ENCODE measurements at places on chromosomes 5 and 9. TPM values are rescaled to one million over a fixed set of nuclear protein-coding genes. Genes with fewer than 3 reads are reported as not detected.

DNA sequence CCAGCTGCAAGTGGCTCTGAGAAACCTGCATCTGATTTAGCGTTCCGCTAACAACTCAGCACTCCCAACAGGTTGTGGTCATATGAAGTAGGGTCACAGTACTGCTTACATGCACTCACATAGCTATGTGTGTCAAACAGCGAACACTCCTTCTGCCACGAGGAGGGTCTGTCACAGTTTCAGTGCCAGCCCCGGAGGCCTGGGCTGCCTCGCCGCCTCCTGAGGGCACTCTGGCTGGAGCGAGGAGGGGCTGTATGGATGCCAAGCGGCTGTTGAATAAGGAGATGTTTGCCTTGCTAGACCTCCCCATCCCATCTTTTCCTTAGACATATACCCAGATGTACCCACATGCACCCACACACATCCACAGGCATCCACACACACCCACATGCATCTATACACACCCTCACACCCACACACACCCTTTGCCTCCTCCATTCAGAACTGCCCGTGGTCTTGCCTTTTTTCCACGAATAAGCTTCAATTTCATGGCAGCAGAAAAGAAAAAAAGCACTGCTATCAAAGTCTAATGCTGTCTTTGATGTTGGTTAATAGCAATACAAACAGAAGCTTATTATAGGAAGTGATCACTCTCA is 95.7 kb downstream of the HSD17B3 start:
- no peak for DNase-seq

DNA sequence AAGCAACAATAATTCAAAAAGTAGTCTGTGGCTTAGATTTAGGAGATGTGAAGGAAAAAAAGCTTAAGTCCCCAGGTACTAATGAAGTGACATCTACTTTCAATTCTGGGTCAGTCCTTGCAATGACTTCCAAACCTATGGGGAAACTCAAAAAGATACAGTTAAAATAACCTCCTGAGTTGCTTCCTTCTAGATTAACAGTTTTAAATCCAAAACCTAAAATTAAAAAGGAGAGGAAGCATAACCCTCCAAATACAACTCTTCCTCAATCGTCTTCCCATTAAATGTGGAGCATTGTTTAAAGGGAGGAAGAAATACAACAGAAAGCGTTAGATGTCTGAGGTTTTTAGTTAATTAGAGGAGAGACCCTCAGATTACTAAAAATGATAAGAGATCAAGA is 75.7 kb downstream of the AGTPBP1 start:
- no peak for DNase-seq

GRCh38 chr5:125974679-125975078 is 448.5 kb upstream of the GRAMD2B start:
- no peak for DNase-seq

DNA sequence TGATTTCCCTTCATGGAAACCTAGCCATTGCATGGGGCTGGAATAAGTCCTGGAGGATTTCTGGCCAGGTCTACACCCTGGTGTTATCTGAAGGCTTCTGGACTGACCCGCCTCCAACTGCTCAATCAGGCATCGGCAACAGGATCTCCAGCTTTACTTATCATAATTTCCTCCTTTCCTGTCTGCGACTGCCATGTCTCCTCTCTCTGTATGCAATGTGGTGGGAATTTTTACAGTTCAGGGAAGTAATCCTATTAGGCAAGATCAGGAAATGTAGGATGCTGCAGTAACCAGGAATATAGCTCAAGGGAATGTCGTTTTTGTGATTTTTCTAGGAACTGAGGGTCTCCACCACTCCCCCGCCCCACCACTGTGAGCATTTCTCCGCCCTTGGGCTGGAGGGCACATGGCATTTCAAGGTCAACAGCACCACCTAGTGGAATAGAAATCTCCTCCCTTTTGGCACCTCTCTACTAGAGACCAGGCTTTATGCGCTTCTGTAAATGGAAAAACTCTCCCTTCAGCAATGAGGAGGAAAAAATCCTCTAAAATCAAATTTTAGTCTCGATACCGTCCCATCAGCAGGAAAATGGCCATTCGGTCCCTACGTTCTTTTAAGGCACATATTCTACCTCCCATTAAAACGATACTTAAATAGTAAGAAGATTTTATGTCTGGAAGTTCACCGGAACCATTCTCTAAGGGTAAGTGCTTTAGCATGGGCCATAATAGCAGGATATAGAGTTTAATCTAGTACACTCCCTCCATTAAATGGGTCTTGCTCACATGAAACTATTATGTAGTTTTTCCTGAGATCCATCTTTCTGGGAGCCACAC is 93.0 kb downstream of the YTHDC2 start:
- no peak for DNase-seq

- no peak for DNase-seq
Observed at GRCh38 chr5:18220631-18221030, 586.4 kb downstream of the TAF11L14 start.

- DNase-seq, result no peak
Observed at GRCh38 chr9:27047136-27047535, 41.7 kb upstream of the LRRC19 start.

GRCh38 chr9:92406477-92406876 is 2.1 kb upstream of the OGN start:
- peak; percentile 3 for DNase-seq

DNA sequence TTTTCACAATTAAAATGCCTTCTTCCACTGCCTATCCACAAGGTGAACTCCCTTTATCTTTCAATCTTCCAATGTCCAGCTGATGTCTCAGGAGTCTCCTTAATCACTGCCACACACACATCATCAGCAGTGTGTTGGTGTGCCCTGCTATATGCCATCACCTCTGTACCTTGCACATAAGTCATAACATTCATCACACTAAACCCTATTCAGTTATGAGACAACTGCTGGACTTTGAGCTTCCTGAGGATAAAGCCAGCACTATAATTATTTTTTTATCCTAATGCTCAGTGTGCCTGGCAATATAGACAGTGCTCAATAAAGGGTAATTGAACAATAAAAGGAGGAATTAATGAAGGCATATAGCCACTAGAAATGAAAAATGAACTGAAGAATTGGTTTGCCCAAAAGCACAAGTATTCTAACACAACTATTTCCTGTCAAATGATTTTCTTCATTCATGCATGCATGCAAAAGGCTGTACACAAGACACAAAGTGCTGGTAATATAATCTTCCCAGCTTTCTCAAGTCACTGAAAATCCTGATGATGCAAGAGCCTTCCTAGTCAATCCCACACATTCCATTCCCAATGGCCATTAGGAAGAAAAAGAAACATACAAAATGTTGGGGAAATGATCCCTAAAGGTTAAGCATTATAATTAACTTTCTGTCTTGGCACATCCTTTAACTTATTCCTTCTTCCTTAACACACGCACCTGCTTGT is 32.4 kb downstream of the LPAR1 start:
- no peak for DNase-seq

DNA sequence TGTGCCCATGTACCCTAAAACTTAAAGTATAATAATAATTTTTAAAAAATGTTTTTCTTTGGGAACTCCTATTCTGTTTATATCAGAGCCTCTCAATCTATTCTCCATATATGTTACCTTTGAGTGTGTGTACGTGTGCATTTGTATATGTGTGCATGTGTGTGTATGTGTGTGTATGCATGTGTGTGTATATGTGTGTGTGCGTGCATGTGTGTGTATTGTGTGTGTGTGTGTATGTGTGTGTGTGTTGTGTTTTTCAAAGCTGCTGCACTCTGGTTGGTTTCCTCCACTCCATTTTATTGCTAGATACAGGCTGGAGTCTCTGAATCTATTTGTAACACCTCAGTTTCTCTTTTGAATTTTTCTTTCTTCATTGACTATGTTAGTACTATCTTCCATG is 20.0 kb downstream of the SURF6 start:
- no peak for DNase-seq

DNA sequence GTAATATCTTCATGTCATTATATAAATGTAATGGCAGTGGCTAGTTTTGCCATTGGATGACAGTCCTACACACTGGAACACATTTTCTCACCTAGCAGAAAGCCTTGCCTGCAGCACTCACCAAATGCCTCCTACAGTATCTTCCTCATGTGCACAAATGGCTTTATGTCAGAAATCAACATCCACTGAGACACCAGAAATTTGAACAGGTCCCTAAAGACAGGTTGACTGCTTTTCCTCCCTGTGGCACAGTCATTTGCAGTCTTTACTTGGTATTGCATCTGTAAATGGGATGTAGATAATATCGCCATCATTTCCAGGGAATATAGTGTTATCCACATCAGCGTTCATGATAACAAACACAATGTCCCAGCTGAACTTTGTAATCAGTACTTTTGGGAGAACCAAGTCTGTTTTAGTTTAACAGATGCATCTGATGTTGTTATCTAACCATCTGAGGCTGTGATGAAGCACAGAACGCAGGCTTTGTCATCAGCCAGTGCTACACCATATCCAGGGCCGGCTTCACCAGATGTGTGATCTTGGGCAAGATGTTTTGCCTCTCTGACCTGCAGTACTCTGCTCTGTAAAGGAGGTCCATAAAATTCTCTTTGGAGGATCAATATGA is 83.9 kb upstream of the TAS2R1 start:
- no peak for DNase-seq

GRCh38 chr9:112224401-112225289 is 49.5 kb upstream of the SUSD1 start:
- DNase-seq, result no peak

- no peak for DNase-seq
Observed at GRCh38 chr5:133869519-133870335, 98.7 kb downstream of the C5orf15 start.

DNA sequence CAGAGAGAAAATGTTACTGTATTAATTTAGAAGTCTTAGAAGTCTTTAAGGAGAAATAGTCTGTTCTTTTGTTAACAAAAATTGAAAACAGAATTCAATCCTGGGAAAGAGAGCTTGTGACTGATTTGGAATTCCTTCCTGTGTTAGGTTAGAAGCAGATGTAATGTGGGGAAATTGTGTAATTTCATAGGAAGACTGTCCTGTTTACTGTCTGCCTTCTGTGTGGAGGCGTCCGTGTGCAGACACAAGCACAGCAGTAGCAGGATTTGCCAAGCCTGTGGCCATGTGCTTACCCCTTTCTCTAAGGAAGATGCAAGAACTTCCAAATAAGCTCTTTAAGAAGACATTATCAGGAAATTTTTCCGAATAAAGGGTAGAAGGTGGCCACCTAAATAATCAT is 36.7 kb upstream of the F2R start:
- no peak for DNase-seq

GRCh38 chr5:32042551-32042961 is 131.6 kb downstream of the GOLPH3 start:
- DNase-seq, result no peak

GDF9 gene
- 1.1 TPM for total RNA-seq

ACOT12 gene
- total RNA-seq, result not detected

RNF44 gene
- total RNA-seq, result 83.5 TPM

TEX53 gene
- not detected for total RNA-seq

HAVCR2 gene
- total RNA-seq, result 34.4 TPM

PCDHA11 gene
- total RNA-seq, result not detected

BARHL1 gene
- total RNA-seq, result not detected

TSSK1B gene
- total RNA-seq, result not detected

IGIP gene
- total RNA-seq, result 3.2 TPM

TYRP1 gene
- total RNA-seq, result not detected

All from activated naive CD4-positive, alpha-beta T cell treated with anti-CD3 and anti-CD28 coated beads, Interleukin-2, amount 50 U/mL, for 72 hours (primary cell).